ENCODE measurements at places on chromosomes 1 and 21. TPM values are rescaled to one million over a fixed set of nuclear protein-coding genes. Genes with fewer than 3 reads are reported as not detected.

OR14K1 gene
- not detected for total RNA-seq

RXFP4 gene
- total RNA-seq, result not detected

NAV1 gene
- 4.7 TPM for total RNA-seq

GRCh38 chr1:67355745-67356424, 48.2 kb downstream of the IL12RB2 start:
- H3K27me3 ChIP-seq, result no peaks in the 10 kb centered on the region
- DNase-seq, result no peak
- H3K4me3 ChIP-seq, result no peak overlapping the region
- H3K36me3 ChIP-seq, result no peaks in the 10 kb centered on the region
- no peak overlapping the region for H3K27ac ChIP-seq
